Muscle of leg (tissue), 16 donors: ENCODE measurements at places on chromosomes 3 and 15.

DNA sequence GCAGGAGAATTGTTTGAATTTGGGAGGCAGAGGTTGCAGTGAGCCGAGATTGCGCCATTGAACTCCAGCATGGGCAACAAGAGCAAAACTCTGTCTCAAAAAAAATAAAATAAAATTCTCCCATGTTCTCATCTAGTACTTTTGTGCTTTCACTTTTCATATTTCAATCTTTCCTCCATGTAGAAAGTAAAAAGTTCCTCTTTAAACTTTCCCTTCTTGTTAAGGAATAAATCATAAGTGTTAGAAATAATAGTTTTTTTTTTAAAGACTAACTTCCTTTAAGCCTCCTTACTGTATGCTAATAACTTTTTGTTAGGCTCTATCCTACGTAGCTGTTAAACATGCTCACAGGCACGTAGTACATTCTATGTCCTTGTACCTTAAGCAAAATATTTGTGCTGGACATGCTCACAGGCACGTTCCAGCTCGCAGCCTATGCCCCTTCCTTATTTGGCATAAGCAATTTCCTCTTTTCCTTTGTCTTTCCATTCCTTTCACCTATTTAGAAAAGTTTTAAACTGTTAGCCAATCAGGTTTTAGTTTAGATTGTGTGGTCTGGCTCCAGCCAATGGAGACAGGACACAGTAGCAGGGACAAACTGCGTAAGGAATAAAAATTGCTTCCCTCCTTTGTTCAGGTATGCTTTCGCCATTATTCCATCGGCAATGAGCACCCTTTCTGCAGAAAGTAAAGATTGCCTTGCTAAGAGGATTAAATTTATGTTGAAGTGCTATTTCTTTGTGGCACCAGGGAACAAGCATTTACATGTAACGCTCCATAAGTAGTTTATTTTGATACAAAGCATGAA lies 38.9 kb upstream of the PIK3CB start:
- no peak for DNase-seq

- no peak for DNase-seq
Measured at GRCh38 chr15:60576044-60576443, 97.1 kb upstream of the ICE2 start.

GRCh38 chr15:72353266-72353665 lies 22.5 kb downstream of the HEXA start:
- DNase-seq, result no peak

DNA sequence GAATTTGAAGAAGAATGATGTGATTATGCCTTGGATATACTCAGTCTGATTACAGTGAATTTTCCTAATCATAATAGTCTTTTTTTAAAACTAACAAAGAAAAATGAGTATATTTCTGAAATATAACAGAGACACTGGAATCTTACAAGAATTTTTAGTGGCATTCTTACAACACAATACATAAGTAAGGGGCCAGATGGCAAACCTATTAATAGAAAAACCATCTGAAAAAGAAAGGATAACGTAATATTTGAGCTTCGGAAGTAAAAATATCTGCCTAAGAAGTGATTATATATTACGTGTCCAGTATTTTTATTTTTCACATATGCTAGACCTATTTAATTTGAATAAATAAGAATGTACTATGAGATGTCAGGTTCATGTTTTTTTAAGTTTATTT lies 452.8 kb downstream of the NAALADL2 start:
- DNase-seq, result peak; percentile 78

- DNase-seq, result peak; percentile 47
Measured at GRCh38 chr3:138833899-138834595, 681 bp downstream of the PIK3CB start.

GRCh38 chr3:8929860-8930259 lies 33.4 kb downstream of the RAD18 start:
- DNase-seq, result no peak

- DNase-seq, result no peak
Measured at GRCh38 chr3:188949996-188950395, 221.8 kb upstream of the TPRG1 start.

- DNase-seq, result no peak
Measured at GRCh38 chr3:39524107-39524506, 56.6 kb downstream of the MOBP start.

- DNase-seq, result no peak
Measured at GRCh38 chr3:64016941-64017620, 6.2 kb downstream of the PSMD6 start.

DNA sequence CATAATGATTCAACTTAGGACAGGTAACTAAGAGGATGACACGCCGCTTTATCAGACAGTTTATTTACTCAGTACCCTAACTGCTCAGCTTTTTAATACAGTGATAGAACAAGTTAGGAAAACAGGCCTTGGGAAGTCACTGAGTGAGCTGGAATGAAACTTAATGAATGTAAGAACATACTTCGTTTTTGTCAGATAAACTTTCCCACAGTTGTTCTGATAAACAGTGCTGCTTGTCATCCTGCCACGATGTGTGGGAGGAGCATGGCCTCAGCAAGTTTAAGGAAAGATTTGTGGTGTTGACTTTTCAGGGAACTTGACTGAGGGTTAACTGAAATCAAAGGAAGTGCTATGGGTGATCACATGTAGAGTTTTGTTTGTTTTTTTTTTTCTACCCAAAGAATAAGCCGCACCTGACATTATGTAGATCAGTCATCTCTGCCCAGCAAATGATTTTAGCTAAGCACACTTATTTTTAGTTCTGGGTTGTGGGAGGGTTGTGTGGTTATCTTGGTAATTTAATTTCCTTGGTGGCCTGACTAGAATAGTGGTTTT lies 5.6 kb upstream of the P2RY14 start:
- DNase-seq, result peak; percentile 42

- DNase-seq, result peak; percentile 93
Measured at GRCh38 chr3:66362541-66362941, 138.3 kb downstream of the LRIG1 start.

GRCh38 chr3:134395103-134395502 lies 20.9 kb upstream of the AMOTL2 start:
- DNase-seq, result no peak

DNA sequence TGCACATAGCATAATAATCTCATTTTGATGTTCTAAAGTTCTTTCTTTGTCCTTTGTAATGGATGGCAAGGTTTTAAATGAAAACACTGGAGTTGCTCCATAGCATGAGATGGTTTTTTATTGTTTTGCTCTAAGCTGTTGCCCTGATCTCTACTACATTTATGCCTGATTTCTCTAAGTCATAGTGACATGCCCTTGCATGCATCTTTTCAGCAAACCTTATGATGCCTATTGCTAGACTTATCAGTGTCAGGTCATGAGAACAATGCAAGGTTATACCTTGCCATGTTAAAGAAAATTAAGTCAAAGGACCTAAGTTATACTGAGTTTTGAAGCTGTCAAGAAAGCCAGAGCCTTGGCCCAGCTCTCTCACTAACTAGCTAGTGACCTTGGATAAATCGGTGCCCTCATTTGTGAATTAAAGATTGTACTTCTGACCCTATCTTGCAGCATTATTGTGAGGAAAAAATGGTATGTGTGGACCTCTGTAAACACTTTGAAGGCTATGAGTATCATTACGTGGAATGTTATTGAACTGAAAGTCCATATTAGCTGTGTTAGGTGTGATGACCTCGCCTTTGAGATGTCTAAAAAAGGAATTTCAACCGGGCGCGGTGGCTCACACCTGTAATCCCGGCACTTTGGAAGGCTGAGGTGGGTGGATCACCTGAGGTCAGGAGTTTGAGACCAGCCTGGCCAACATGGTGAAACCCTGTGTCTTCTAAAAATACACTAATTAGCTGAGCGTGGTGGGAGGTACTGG lies 256.4 kb upstream of the UBE2E1 start:
- DNase-seq, result no peak

GRCh38 chr3:5218815-5219214 lies 31.3 kb downstream of the EDEM1 start:
- no peak for DNase-seq

DNA sequence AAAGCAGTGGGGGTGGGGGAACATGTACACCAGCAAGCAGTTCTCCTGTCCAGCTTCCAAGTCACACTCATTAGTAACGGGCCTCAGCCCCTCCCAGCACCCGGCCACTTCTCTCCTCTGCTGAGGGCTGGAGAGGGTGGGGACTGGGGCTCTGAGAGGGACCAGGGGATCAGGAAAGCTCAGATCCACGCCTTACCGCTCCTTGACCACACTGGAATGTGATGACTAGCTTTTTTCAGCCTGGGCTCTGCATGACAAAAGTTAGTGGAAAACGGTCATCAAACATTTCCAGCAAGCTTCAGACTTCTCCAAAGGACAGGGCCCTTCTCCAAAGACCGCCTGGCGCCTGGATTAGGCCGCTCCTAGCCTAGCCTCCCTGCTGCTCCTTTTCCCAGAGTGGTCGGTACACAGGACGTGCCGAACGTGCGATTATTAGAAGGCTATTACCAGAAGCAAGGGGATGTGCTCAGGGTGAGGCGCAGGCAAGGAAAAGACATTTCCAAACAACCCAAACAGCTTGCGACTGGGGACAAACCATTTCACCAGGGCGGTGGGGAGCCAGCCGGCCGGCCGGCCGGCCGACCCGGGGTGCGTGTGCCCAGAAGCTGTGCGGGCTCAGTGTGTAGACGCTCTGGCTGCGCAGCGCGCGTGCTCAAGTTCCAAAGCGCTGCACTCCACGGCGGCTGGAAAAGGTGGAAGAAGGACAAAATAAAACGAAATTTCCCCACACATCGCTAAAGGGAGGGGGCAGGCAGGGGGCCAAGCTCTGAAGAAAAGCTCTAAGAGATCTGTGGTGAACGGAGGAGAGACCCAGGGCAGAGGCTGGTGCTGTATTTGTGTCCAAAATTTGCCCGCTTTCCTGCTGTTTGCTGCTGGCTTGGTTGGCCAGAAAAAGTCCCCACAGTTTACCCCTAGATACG lies 51.0 kb upstream of the SSR3 start:
- peak; percentile 85 for DNase-seq

DNA sequence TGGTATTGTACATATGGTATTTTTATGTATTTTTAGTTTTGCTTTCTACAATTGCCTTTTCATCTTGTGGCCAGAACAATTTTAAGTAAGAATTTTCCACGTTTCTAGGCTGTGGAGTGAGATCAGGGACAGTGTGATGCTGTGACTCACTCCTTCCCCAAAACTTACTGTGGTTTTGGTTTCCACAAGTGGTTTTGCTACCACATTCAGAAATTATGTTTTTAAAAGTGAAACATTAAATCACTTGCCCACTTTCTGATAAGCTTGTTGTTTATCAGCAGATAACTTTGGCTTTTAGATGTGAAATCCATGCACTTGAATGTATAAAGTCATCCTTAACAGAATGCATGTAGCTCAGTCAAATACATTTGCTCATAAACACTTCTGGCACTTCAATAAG lies 192.2 kb upstream of the THRB start:
- peak; percentile 50 for DNase-seq

- peak; percentile 56 for DNase-seq
Measured at GRCh38 chr15:95295363-95295762, 1035.1 kb upstream of the NR2F2 start.

GRCh38 chr3:187352581-187353575 lies 15.3 kb upstream of the RTP4 start:
- no peak for DNase-seq

DNA sequence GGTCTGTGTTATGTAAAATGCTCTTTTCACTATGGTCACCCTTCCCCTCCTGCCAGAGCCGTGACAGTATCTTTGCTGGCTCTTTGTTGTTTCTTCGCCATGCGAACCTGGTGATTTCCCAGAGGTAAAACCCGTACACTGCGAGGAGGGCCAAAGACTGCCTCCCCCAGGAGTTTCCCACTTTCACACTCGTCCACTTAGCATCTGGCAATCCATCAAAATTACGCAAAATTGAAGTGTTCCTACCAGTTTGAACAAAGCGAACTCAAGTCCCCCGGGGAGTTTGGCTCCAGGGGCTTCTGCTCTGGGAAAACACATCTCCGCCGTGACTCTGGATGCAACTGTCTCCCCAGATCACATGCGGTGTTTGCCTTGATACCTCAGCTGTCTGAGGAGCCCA lies 239.9 kb downstream of the FAM43A start:
- DNase-seq, result no peak

GRCh38 chr3:78988324-78988723 lies 779.5 kb downstream of the ROBO1 start:
- peak; percentile 16 for DNase-seq

GRCh38 chr3:175325440-175325839 lies 466.3 kb downstream of the NAALADL2 start:
- no peak for DNase-seq

DNA sequence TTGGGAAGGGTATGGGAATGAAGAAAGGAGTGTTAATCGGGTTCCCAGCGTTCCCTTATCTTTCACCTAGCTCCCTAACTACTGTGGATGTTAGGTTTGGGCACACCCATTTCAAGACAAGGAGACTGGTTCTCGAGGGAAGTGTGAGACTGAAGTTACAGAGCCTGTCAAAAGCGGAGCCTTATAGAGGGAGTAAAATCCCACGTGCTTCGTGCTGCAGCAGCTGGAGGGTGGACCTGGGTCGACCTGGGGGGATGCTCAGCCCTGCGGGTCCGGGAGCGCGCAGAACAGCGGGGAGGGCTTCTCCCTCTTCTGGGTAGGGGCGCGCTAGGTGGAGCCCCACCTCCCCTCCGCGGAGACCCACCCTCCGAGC lies 314 bp upstream of the TMED3 start:
- DNase-seq, result no peak

DNA sequence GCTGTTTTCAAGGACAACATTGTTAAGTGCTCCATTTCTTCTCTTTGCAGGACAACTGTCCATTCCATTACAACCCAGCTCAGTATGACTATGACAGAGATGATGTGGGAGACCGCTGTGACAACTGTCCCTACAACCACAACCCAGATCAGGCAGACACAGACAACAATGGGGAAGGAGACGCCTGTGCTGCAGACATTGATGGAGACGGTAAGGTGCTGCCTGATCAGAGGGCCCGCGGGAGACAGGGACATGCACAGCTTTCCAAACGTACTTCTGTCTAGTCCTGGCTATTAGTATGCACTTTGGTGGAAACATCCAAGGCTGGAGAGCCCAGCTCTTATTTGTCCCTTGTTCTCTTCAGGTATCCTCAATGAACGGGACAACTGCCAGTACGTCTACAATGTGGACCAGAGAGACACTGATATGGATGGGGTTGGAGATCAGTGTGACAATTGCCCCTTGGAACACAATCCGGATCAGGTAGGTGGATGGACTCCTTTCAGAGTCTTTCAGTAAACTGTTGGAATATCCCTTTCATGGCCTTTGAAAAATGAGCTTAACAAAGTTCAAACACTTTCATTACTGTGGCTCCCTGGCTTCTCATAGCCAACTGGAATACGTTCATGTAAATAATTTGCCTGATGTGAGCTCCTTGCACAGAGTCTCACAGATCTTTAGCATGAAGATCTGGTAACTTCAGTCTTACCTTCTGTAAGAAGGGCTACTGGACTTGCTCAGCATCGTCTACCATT lies 10.4 kb downstream of the THBS1 start:
- DNase-seq, result no peak

DNA sequence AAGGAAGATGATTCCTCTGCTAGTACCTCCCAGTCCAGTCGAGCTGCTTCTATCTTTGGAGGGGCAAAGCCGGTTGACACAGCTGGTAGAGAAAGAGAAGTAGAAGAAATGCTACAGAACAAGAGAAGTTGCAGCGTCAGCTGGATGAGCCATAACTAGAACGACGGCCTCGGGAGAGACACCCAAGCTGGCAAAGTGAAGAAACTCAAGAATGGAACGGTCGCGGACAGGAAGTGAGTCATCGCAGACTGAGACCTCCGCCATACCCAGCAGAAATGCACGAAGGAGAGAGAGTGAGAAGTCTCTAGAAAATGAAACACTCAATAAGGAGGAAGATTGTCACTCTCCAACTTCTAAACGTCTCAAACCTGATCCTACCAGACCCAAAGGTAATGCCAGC lies 19.0 kb upstream of the PARP14 start:
- peak; percentile 9 for DNase-seq
